ENCODE measurements at places on chromosomes 13 and 19.

GRCh38 chr19:29644210-29644609 lies 21.1 kb upstream of the PLEKHF1 start:
- no peak for DNase-seq

- peak; percentile 63 for DNase-seq
These were observed 6.5 kb downstream of the RAB11B start for GRCh38 chr19:8396563-8397203.

- no peak for DNase-seq
These were observed 103.9 kb downstream of the WDFY2 start for GRCh38 chr13:51687947-51688714.

DNA sequence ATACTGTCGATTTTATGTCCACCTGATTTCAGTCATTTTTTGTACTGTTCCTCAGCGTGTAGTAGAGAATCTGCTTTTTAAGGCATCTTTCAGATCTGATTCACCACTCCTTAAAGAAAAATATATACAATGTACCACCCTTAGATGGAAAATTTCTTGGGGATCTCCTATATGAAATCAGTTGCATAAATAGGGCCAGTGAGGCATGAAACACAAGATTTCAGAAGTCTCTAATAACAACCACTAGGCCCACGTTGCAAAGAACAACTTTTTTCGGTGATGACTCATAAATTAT lies 1.4 kb downstream of the USP12 start:
- no peak for DNase-seq

DNA sequence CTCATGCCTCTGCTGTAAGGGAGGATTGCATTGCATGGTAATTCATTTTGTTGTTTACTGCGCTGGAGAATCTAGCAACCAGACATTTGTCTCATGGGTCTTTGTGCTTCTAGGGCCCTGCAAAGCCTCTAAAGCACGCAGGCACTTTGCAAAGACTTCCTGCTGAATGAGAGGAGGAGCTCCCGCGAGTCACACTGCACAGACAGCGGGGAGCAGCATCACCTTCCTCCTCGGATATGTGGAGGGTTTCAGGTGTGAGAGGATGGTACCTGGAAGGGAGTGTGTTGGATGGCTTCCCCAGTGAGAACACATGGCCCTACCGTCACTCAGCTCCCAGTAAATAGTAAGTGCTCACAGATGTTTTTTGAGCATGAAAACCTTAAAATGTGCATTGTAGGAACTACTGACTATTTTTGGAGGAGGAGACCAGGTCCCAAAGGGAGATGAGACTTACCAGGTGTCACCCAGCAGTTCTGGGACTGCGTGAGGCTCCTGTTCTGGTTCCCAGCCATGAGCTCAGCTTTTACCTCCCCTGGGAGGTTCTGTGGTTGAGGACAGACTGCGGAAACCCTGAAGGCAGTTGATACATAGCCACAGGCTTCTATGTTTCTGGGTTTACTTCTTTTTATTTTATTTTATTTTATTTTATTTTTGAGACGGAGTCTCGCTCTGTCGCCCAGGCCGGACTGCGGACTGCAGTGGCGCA lies 278.0 kb downstream of the FGF9 start:
- DNase-seq: no peak

- DNase-seq: peak; percentile 84
These were observed 1.0 kb downstream of the PRMT1 start for GRCh38 chr19:49677901-49678674.

GRCh38 chr19:6752256-6753177 lies 13.0 kb downstream of the TRIP10 start:
- DNase-seq: no peak

- DNase-seq: no peak
These were observed 1608.8 kb downstream of the OLFM4 start for GRCh38 chr13:54637366-54637765.

DNA sequence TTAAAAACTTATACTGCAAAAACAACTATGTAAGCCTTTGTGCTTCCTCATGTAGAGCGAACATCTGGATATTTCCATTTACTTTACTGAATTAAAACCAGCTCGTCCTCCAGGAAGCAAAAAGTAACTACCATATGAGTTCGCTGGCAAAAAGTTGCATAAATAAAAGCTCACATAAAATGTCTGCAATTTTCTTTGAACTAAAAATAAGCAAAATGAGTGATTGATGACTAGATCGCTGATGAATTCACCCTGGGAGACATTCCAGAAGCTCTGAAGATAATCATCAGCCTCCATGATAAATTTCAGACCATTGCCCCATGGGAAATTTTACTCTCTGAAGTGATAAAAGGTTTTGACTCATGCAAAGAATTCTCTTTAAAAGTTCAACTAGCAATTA lies 67.3 kb upstream of the SACS start:
- DNase-seq: no peak

- no peak for DNase-seq
These were observed 148.9 kb downstream of the DCT start for GRCh38 chr13:94330552-94331071.

GRCh38 chr19:19602713-19603324 lies 15.7 kb downstream of the PBX4 start:
- DNase-seq: no peak
